ENCODE measurements at places on chromosomes 13 and 19.

DNA sequence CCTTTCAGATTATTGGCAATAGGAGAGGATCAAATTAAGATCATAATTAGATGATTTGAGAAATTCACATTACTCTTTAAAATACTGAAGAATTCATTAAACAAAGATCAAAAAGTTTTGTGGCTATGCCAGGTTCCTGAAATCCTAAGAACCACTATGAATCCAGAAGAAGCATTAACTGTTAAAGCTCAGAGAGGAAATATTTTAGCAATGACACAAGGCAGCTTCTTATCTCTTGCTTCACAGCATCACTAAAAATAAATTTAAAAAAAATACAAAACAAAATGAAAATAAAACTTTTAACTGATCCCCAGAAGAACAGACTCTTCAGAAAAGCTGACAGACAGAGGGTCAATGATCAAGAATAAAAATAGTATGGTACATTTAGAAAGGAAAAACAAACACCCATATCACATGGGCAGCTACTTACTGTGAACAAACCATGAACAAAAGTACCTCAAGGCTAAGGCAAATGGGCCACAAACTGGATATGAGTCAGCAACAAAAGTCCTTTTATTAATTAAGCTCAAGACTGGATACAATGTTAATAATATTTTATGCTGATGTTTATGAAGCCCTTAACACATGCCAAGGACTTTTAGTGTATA is 19.6 kb downstream of the RNF6 start:
- DNase-seq = no peak

DNA sequence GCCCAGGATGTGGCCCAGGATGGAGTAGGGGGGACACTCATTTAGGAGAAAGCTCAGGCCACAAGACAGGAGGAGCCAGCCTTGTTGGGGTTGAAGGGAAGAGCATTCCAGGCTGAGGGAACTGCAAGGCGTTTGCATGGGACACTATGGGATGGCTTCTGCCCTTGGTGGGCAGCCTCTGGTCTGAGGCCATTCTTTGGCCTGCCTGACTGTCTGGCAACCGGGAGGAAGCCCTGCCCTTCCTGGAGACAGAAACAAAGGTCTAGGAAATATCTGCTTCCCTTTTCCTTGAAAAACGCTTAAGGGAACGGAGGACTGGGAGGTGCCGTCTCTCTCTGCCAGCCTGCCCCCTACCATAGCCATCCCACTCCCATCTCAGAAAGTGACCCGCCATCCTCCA is 2.8 kb upstream of the ICAM1 start:
- no peak for DNase-seq

- no peak for DNase-seq
Observed at GRCh38 chr13:36758345-36758744, 60.7 kb upstream of the RFXAP start.

DNA sequence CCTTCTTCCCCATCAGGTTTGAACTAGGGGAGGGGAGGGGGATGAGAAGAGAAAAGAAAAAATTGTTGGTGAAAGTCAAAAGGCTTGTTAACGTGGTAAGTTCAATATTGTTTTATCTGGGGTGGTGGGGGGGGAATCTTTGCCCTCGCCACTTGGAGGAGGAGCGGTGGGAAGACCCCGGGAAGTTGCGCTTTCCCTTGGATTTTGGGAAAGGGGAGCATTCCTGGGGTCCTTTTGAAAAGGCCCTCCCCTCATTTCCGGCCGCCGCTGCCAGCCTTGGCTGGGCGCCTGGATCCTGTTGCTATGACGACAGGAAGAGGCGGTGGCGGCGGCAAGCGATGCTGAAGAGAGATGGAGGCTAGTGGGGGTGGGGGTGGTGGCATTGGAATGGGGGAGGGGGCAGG is 4.6 kb upstream of the CACNG8 start:
- peak; percentile 44 for DNase-seq

DNA sequence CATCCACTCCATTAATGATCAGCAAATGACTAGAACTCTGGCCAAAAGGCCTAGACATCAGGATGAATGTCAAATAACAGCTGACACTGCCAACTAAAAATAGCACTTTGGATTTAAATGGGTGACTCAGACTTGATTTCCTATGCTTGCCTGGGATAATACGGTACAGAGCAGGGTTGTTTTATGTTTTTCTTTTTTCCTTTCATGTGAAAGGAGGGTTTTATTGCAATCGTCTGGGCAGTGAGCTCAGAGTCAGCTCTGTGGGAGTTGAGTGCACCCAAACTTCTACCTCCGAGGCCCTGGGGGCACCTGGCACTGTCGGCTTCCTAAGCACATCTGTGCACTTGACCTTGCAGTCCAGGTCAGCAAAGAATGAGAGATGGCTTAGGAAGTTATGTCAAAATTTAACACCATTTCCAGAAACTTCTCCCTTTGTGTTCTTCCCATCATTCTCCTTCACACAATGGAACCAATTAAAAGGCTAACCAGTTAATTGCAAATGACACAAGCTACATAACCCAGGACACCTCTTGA is 134.1 kb downstream of the LACC1 start:
- DNase-seq = no peak

GRCh38 chr13:37645181-37645740 is 46.7 kb upstream of the POSTN start:
- no peak for DNase-seq

DNA sequence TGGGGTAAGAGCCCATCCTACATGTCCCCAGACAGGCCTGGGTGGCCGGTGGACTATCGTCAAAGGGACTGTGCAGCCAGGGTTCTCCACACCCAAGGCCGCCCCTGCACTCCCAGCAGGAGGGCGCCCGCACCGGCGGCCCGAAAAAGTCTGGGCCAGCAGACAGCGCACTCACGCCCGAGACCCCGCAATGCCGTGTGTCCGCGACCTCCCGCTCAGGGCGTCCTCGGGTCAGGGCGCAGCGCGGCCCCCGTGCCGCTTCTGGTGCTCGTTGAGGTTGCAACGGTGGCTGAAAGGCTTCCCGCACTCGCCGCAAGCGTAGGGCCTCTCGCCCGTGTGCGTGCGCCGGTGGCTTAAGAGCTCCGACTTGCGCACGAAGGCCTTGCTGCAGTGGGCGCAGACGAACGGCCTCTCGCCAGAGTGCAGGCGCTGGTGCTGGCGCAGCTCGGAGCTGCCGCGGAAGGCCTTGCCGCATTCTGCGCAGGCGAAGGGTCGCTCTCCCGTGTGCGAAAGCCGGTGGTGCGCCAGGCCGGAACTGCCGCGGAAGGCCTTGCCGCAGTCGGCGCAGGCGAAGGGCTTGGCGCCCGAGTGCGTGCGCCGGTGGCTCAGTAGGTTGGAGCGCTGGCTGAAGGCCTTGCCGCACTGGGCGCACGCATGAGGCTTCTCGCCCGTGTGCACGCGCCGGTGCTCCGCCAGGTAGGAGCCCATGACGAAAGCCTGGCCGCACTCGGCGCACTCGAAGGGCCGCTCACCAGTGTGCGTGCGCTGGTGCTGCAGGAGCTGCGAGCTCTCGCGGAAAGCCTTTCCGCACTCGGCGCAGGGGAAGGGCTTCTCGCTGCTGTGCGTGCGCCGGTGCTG is 2.8 kb upstream of the A1BG start:
- DNase-seq = no peak

- no peak for DNase-seq
Observed at GRCh38 chr13:48624016-48624415, 29.7 kb upstream of the CYSLTR2 start.

DNA sequence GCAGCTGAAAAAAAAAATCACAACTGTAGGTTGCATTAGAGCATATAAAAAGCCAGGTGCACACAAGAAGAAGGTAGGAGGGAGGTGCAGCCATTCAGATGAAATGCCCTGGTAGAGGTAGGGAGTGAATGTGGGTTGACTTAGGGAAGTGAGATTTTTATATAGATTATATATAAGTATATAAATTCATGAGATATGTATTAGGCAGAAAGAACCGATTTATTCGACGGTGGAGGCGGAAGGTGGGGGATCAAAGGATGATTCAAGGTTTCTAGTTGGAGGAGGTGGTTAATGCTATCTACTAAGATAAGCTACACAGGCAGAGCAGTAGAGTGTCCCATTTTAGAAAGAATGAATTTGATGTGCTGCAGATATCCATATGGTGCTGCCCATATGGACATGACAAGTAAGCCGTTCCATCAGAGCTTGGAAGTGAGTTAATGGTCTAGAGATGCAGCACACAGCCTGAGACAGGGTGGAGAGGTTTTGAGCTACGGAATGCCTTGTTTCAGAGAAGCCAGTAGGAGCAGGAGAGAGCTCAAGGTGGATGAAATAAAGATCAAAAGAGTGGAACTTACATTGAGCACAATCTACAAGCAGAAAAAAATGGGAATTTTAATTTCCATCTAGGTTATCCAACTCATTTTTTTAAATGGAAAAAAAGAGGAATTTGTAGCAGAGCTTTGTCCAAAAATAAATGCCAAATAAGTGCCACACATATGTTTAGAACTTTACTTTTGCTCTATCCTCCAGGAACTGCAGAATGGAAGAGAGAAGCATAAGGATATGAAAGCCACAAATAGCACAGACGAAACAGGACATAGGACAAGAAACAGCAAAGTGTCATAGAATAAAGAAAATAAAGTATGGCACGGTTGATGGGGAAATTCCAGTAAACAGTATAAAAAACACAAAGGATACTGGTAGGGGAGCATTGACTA is 177.3 kb downstream of the PCDH9 start:
- DNase-seq = no peak

DNA sequence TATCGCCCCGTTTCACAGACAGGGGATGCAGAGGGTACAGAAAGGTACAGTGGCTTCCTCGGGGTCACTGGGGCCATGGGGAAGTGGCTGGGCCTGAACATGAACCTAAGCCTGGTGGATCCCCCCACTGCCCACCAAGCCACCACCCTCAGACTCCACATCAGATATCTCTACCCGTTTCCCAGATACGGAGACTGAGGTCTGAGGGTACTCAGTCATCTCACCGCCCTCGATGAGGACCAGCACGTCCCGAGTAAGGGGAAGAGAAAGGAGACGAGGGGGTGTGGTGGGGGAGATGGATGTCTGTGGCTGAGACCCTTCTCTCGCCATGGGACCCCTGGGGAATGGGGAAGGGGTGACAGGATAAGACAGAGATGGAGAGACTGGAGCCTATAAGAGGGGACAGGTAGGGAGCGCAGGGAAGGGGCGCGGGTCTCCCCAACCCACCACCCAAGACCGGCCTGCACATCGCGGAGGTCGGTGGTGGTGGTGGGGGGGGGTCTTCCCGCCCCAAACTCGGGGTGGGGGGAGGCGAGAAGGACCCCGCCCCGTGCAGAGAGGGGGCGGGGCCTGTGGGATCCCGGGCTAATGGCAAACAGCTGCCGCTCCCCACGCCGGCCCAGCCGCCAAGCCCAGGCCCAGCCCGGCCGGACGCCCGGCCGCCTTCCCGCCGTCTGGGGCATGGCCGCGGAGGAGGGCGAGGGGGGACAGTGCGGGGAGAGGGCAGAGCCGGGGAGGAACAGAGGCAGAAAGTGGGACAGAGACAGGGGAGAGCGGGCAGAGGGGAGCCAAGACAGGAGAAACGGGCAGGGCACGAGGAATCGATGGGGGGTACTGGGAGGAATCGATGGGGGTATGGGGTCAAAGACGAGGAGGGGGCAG is 698 bp downstream of the KANK2 start:
- DNase-seq = no peak

DNA sequence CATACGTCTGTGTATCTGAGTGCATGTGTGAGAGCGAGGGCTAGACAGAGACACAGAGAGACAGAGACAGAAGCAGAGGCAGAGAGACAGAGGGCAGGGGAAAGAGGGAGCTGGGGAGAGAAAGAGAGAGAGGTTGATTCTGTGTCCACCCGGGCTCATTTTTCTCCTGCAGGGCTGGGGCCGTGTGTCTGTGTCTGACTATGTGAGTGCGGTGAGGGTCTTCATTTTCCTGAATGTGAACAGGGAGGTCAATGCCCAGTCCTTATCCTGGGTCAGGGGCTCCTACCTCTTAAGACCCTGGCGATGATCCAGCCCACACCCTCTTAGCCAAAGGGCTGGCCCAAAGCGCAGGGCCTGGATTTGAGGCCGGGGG is 17.7 kb downstream of the LRRC4B start:
- no peak for DNase-seq

- no peak for DNase-seq
Observed at GRCh38 chr19:13557756-13558398, 51.6 kb upstream of the CACNA1A start.

DNA sequence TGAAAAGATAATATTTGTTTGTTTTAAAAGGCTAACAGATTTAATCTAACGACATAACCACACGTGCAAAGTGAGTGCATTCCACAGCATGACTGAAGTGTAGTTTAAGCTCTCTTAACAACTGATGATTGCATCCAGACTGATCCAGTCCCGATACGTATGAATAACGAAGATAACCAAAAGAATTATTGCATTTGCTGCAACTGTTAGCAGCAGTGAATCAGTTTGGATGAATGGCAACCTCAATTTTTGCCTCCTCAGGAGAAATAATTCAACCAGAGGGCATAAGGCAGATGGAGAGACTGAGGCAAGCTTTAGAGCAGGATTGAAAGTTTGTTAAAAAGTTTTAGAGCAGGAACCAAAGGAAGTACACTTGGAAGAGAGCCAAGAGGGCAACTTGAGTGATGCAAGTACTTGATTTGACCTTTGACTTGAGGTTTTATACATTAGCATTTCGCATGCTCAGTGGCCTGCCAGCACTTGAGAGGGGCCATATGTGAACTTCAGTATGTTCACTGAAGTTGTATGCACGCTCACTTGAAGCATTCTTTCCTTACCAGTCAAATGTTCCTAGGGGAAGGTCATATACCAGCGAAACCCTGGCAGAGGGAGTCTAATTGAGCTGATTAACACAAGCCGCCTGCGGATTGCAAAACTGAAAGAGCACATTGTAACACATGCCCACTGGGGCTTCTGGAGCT is 835.0 kb upstream of the PCDH20 start:
- no peak for DNase-seq

DNA sequence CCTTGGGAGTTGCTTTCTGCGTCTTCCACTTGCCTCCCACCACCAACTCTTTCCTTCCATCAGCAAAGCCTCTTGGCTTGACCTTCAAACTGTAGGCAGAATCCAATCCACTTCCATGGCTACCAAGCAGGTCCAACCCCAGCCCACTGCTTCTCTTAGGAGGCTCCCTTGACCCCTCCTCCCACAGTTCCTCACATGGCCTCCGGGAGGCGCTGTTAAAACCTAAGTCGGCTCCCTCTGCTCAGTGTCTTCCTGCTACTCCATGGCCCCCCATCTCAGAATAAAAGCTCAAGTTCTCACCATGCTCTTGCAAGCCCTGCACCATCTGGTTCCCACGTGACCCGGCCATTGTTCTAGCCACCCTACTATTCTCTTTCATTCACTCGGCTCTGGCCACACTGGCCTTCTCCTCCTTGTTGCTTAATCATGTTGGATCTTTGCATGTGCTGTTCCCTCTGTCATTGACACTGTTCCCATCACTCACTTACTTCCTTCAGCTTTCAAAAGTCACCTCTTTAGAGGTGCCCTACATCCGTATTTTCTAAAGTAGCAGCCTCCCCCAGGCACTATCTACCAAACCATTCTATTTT is 7.5 kb downstream of the IZUMO2 start:
- no peak for DNase-seq

DNA sequence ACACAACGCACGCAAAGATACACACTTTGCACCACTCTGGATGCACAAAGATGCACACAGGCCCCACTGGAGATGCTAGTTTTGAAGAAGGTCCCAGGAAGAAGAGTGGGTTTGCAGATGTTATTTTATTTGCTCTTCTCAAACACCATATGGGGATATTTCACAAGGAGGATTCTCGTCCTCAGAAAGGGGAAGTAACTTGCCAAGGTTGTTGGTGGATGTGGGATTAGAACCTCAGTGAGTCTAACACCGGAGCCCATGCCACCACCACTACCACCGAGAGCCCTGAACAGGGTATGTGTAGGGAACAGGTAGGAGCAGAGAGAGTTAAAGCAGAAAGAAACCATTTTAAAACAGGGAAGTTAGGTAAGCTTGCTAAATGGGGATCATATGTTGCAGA is 9.6 kb upstream of the CEACAM6 start:
- DNase-seq = no peak

- no peak for DNase-seq
Observed at GRCh38 chr19:42017040-42017439, 23.0 kb upstream of the ATP1A3 start.

All from hypothalamus (tissue), 51 donors.